ENCODE measurements at places on chromosomes 16 and 17.
A peak's percentile ranks its signal among the peaks of the same experiment; 100 is the strongest.

DNA sequence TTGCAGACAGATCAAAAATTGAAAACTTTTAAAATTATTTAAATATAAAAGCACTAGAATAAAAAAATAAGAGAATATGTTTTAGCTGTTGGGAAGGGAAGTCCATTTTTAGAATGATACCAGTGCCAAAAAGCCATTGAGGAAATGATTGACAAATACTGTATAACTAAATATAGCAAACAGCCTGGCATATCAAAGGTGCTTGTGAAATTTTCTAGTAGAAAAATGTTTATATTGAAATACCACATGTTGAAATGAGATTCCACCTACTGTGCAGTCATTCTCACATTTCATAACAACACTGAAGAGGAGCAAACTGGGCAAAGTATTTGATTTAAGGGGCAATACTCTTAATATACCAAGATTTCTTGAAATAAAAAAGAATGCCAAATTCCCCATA lies 183.5 kb downstream of the PHKB start:
- DNase-seq, result no peak

- no peak for DNase-seq
Observed at GRCh38 chr16:11848842-11849241, 2.5 kb downstream of the RSL1D1 start.

- peak; percentile 36 for DNase-seq
Observed at GRCh38 chr16:4048481-4048880, 67.8 kb downstream of the ADCY9 start.

GRCh38 chr16:46632778-46633733 lies 11.9 kb upstream of the SHCBP1 start:
- DNase-seq, result no peak

- peak; percentile 29 for DNase-seq
Observed at GRCh38 chr16:1193143-1193824, 31.8 kb downstream of the TPSG1 start.

GRCh38 chr17:80619535-80620235 lies 75.0 kb downstream of the RPTOR start:
- no peak for DNase-seq

DNA sequence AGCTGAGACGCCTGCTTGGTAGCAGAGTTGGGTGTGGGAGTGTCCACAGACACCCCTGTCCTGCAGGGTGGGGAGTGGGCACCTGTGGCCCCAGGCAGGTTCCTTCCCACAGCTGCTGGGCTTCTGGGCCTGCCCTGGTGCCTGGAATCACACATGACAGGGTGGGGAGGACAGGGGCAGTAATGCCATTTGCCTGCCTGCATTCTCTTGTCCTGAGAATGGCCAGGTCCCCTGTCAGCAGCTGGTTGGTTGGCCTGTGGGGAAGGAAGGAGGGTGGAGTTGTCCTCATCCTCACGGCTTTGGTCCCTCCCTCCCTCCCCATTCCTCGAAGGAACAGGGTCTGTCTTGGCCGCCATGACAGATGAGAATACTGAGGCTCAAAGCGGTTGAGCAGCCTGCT lies 5.2 kb downstream of the PRSS53 start:
- no peak for DNase-seq

- DNase-seq, result peak; percentile 32
Observed at GRCh38 chr17:38456031-38456815, 28.0 kb downstream of the ARHGAP23 start.

- no peak for DNase-seq
Observed at GRCh38 chr16:71472051-71472450, 10.0 kb upstream of the ZNF23 start.

- peak; percentile 88 for DNase-seq
Observed at GRCh38 chr17:28760601-28761562, 17.1 kb downstream of the TRAF4 start.

GRCh38 chr16:88197481-88198456 lies 185.0 kb upstream of the ZNF469 start:
- no peak for DNase-seq

GRCh38 chr16:4613636-4614570 lies 785 bp downstream of the UBALD1 start:
- DNase-seq, result no peak

- no peak for DNase-seq
Observed at GRCh38 chr17:75622076-75622475, 11.2 kb upstream of the SMIM5 start.

DNA sequence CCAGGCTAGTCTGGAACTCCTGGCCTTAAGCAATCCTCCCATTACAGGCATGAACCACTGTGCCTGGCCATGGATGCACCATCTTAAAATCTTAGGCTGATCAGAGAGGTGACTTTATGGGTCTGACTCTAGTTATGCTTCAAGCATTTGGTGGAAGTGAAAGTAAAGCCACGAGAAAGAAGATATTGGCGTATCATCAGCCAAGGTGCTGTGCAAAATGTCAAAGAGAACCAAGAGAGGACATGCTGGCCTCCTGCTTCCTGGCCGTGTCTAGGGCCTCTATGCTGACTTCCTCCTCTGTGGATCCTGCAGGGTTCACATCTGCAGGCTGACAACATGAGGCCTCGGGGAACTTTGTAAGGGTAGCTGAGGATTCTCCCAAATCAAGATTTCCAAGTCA lies 385.2 kb downstream of the MAF start:
- no peak for DNase-seq

DNA sequence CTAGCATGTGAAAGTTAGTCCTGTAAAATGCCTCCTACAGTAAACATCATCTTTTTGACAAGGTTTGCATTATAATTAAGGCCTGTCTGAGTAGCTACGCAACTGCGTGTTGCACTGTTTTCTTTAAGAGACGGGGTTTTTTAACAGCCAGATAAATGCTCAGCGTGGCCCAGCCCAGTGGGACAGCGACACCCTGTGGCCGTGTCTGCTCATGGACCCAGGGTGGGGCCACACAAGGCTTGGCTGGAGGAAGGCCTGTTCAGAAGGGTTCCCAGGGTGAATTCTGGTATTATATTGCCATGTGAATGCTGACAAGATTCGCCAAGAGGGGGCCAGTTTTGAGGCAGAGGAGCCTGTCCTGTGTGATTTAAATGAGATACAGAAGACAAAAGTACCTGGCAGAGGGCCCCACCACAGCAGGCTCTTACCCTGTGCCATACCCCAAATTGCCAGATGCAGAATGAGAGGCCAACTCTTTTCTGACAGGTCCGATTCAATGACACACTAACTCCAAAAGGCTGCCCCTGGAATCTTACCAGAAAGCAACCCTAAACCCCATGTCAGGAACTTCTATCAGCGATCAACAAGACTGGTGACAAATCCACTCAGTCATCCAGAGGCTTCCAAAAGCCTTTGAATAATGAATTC lies 65.9 kb upstream of the IRX6 start:
- peak; percentile 3 for DNase-seq

DNA sequence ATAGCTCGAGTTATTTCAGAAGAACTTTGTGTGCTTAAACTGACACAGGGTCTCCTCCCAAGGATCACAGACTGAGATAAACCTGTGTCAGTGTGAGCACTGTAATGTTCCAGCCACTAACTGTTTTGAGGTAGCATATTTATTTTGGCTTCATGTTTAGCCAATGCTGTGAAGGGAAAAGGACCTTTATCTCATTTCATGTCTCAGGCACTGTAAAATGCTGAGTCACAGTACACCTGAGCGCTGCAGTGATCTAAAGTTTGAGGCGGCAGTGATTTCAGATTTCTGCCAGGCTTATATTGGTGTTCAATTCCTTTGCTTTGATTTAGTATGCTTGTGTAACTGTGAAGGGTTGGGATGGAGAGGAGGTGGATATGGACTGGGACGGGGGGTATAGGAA lies 3.1 kb upstream of the DNAJA2 start:
- DNase-seq, result no peak

DNA sequence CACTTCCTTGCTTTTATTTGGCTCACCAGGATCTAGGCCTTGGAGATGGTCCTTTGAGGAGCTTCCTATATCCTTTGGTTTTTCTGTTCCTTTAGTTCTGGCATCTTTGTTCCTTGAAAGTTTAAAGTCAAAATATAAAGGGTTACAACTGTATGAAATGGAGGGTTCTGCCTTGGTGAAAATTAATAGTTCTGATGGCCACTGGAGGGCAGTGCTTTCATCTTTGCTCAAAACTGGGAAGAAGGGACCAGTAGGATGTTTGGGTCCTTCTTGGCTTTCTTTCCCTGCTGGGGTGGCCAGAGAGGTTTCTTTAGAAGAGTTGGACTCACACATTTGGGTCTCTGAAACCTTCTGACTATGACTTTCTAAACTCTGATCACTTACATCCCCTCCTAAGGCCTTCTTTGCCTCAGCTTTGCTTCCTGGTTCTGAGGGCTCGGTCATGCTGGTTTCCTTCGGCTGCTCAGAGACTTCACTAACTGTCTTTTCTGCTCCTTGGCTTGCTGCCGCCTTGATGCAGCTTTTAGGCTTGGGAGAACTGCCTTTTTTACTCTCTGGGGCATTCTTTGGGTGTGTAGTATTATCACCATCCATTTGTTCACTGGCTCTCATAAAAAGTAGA lies 10.9 kb upstream of the ITGA2B start:
- no peak for DNase-seq

- DNase-seq, result peak; percentile 31
Observed at GRCh38 chr17:80664217-80664790, 119.7 kb downstream of the RPTOR start.

DNA sequence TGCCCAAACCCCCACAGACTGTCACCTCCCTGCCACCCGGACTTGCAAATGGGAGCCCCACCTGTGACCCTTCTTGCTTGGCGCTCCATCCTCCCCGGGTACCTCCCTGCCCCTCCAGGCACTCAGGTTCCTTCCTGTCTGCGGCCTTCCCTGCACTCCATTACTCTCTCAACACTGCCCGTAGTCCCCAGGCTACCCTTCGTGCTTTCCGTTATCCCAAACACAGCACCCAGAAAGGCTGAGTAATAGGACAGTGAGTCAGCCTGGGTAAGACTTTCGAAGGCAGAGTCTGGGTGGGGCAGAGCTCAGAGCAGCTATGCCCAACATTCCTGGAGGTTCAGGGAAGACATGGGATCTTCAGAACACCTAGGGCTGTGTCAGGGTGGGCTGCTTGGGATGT lies 16.6 kb upstream of the C16orf74 start:
- DNase-seq, result no peak

DNA sequence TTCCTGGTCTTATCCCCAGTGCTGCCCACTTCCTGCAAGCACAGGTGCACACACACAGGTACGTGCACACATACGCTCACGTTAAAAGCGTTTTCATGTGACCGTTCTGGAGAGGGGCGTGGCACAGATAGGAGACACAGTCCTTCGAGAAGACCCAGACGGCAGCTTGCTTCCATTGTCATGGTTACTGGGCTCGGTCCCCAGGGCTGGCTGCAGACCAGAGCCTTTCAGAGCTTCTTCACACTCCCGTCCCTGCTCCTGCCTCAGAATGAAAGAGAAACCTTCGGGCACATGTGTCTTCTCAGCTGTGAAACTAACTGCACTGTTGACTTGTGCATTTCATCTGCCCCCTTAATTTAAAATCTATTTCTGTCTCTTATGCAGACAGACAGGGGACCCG lies 154.2 kb downstream of the PITPNC1 start:
- no peak for DNase-seq

DNA sequence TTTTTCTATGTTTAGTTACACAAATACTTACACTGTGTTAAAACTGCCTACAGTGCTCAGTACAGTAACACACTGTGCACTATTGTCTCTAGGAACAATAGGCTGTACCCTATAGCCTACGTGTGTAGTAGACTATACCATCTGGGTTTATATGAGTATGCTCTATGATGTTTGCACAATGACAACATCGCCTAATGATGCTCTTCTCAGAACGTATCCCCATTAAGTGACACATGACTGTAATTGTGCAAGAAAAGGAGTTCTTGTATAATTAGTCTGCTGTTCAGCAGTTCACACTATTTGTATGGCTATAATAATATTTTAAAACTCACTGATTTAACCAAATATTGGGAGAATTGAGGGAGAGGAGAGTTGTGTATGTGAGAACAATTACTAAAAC lies 173.7 kb downstream of the TRIM37 start:
- peak; percentile 40 for DNase-seq

- DNase-seq, result peak; percentile 43
Observed at GRCh38 chr17:19238167-19238505, 970 bp downstream of the EPN2 start.

DNA sequence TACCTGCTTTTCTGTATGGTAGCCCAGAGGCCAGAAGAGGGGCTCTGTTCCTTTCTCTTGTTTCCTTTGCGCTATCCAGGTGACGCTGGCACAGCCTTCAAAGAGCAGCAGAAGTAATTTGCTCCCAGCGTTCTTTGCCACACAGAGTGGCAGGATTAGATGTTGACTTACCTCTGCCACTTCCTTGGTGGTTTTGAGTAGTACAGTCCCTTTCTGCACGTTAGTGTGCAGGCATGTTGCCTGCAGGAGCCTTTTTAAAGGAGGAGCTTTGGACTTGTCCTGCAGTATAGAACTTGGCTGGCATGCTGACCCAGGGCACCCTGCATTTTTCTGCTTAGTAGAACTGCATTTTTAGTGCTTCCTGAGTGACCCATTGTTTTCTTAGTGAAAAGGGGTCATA lies at the start of gene ABCC11:
Gene ABCC11, minus strand, starts transcription at position 229 of the 400 bp plus-strand sequence. CDS start 15,618 bp downstream, outside the sequence.
- no peak for DNase-seq

- peak; percentile 76 for DNase-seq
Observed at GRCh38 chr17:13024526-13025257, 6.9 kb upstream of the ELAC2 start.

DNA sequence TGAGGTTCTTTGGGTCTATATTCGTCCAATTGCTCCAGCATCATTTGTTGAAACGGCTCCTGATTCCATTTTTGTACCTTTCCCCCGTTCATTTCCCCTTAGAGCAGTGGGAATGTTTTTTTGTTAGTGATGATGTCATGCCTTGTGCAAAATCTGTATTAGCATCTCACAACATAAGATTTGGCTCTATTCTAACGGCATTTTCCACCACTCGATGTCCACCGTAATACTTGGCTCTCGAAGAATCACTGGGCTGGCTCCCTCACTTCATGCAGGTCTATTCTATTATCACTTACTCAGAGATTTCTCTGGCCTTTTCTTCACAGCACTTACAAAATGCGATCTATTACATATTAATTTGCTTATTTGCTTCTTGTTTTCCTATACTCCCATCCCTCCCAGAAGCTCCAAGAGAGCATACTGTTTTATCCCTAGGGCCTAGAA lies 571 bp upstream of the NME1 start:
- DNase-seq, result no peak

DNA sequence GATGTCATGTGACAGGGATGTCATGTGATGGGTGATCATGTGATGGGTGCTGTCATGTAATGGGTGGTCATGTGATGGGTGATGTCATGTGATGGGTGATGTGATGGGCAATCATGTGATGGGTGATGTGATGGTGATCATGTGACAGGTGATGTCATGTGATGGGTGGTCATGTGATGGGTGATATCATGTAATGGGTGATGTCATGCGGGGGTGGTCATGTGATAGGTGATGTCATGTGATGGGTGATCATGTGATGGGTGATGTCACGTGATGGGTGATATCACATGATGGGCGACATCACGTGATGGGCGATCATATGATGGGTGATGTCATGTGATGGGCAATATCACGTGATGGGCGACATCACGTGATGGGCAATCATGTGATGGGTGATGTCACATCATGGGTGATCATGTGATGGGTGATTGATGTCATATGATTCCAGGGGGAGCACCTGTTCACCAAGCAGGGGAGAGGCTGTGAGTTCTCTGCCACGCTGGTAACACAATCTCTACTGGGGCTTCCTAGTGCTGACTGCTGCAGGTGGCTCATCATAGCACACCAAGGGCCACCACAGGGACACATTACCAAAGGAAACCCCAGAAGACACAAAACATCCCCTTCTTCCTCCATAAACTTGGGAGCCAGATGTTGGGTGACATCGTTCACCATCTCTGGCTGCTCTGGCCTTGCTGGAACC lies 16.5 kb downstream of the CD300LB start:
- DNase-seq, result no peak

Measured in NCI-H1417 (cell line).